ENCODE measurements at places on chromosomes 4 and X. TPM values are rescaled to one million over a fixed set of nuclear protein-coding genes. Genes with fewer than 3 reads are reported as not detected.

The ENOX2 gene
- 4.4 TPM for total RNA-seq

The SPP1 gene
- total RNA-seq, result 0.31 TPM

The SPANXN4 gene
- total RNA-seq, result not detected

The JCHAIN gene
- total RNA-seq, result not detected

The WNK3 gene
- 30.7 TPM for total RNA-seq

The MEPE gene
- 0.82 TPM for total RNA-seq

The SLC10A4 gene
- 2.0 TPM for total RNA-seq

The CLTRN gene
- 2.1 TPM for total RNA-seq

The EREG gene
- total RNA-seq, result 0.11 TPM

The ZFP42 gene
- 7.9 TPM for total RNA-seq

Measured in endodermal cell (in vitro differentiated cells).